Sciatic nerve (tissue), 2 donors: ENCODE measurements at places on chromosomes 7 and 10.

GRCh38 chr7:42203336-42203735 lies 33.7 kb downstream of the GLI3 start:
- no peak for DNase-seq

GRCh38 chr10:16348891-16349290 lies 87.9 kb upstream of the PTER start:
- DNase-seq: no peak

DNA sequence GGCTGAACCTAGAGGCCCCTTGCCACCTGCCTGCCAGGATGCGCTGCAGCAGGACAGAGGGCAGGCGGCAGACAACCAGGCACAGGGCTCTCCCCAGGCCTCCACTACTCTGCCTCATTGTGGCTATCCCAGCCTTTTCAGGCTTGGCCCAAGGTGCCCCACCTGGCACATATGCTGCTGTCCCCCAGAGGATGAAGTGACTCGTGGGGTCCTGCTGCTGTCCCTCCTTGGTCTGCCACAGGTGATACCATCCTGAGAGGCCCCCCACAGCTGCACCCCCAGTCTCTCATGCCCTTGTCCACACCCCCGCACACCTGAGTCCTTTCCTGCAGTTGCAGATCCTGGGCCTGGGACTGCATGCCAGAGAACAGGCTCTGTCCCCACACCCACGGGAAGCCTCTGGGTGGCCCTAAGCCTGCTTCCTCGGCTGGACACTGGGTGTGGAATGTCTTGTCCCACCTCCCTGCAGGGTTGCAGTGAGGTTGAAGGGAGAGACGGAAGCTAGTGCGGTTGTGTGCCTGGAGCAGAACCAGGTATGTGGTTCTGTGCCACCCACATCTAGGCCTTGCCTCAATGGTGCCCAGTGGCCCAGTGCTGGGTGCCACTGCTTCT lies 55.3 kb downstream of the RASGEF1A start:
- DNase-seq: no peak

DNA sequence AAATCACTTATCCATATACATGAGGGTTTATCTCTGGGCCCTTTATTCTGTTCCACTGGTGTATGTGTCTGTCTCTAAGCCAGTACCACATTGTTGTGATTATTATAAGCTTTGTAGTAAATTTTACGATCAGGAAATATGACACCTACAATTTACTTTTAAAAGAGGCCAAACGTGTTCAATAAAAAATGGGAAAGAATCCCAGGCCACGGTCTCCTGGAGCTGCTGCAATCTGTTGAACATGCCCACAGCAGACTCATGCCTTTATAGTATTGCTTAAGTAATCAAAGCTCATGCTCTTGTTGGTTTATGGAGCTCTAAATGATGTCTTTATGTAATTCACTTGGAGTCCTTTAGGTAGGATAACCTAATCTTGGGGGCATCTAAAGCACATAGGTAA lies 273.0 kb downstream of the ZMYND11 start:
- no peak for DNase-seq

- DNase-seq: no peak
Observed at GRCh38 chr7:80060218-80060806, 74.3 kb upstream of the GNAI1 start.
